GM18507 (cell line): ENCODE measurements at places on chromosomes 12 and 14.

- DNase-seq: no peak
Measured at GRCh38 chr12:29610473-29611170, 113.1 kb upstream of the OVCH1 start.

DNA sequence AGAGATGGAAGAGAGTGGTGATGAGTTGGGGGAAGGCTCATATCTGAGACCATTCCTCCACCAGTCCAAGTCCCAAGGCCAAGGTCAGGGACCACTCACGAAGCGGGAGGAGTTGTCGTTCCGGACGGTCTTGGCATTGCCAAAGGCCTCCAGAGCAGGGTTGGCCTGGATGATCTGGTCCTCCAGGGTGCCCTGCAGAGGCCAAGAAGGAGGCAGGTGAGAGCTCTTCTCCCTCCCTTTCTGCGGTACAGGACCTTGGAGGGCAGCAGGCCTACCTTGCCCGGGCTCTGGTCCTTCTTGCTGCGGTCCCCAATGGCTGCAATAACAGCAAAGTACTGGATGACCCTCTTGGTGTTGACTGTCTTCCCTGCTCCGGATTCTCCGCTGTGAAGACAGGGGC lies 4.0 kb downstream of the MYH7 start:
- DNase-seq: no peak

GRCh38 chr12:26808766-26809476 lies 24.1 kb downstream of the ITPR2 start:
- DNase-seq: no peak

DNA sequence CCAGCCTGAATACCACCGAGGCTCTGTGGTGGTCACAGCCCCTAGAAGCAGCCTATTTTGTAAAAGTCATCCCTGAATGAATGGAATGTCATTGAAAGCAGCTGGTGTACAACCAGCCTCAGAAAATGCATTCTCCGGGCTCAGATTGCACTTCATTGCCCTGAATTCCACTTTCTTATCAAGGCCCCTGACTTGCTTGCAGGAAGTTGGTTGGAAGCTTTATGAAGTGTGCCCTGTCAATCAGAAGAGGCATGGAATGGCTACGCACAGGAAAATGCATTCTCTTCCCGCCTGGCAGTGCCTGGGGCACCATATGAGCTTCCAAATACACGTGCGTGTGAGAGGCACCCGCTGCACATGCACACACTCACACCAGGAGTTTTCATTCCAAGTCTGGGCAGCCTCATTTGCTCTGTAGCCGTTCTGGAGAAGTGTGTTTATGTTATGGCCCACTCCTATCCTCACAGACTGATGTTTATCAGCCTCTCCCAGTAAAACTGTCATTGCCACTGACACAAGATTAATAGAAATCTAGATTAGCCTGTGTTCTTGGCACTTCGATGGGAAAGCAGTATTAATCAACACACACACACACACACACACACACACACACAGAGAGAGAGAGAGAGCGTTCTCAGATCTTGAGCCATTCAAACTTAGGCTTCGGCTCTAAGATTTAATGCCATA lies 63.9 kb downstream of the NUAK1 start:
- DNase-seq: no peak

GRCh38 chr12:104665296-104665695 lies 208.5 kb downstream of the CHST11 start:
- DNase-seq: no peak

DNA sequence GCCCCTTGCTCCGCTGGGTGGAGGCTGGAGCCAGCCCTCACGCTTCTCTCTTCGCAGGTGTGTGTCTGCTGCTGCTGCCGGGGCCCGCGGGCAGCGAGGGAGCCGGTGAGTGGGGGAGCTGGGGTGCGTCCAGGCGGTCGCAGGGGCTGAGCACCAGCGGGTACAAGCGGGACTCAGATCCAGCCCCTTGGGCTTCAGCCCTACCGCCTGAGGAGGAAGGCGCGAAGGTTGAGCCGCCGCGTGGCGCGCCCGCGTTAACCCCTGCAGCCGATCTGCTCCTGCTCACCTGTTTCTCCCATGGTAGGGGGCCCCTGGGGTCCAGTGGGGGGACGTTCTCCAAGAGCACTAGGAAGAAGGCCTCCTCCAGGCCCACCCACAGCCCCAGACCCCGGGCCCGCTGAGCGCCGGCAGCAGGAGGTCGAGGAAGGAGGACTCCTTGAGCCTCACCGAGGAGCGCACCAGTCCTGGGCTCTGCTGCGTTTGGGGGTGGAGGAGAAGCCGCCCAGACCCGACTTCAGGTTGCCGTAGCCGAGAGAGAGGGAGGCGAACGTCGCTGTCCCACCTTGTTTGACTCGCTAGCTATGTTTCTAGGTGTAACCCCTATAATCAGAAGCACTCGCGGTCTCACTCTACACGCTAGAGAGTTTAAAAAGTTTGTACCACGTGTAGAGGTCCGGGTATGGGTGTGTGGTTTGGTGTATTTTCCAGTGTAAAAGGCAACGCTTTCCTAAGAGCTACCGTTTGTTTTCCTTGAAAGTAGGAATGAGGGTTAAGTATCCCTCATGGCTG lies 834 bp downstream of the COCH start:
- DNase-seq: no peak

- no peak for DNase-seq
Measured at GRCh38 chr12:12286441-12286840, 19.6 kb upstream of the LRP6 start.

GRCh38 chr12:114649585-114649984 lies 34.4 kb downstream of the TBX3 start:
- DNase-seq: no peak

- DNase-seq: no peak
Measured at GRCh38 chr12:128204711-128205110, 62.3 kb upstream of the TMEM132C start.

DNA sequence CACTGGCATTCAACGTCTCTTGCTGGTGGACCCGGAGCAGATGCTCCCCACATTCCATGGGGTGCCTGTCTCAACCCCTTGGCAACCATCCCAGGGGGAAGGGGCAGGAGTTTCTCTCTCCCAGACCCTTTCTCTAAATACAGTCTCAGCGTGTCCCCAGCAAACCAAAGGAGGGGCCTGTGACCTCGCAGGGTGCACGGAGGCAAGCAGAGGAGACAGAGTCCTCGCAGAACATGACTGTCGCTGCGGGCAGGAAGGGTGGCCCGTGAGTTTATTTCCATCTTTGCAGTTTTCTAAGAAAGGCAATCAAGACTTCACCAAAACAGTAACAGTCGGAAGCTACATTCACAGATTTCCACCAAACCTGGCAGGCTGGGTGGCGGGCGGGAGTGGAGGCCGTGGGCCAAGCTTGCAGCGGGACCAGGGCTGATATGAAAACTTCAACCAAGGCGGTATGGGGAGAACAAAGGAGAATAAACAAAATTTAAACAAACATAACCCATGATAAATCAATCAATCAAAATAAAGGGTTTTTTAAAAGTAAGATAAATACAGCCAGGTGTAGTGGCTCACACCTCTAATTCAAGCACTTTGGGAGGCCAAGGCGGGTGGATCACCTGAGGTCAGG lies 18.6 kb downstream of the BRF1 start:
- DNase-seq: no peak

DNA sequence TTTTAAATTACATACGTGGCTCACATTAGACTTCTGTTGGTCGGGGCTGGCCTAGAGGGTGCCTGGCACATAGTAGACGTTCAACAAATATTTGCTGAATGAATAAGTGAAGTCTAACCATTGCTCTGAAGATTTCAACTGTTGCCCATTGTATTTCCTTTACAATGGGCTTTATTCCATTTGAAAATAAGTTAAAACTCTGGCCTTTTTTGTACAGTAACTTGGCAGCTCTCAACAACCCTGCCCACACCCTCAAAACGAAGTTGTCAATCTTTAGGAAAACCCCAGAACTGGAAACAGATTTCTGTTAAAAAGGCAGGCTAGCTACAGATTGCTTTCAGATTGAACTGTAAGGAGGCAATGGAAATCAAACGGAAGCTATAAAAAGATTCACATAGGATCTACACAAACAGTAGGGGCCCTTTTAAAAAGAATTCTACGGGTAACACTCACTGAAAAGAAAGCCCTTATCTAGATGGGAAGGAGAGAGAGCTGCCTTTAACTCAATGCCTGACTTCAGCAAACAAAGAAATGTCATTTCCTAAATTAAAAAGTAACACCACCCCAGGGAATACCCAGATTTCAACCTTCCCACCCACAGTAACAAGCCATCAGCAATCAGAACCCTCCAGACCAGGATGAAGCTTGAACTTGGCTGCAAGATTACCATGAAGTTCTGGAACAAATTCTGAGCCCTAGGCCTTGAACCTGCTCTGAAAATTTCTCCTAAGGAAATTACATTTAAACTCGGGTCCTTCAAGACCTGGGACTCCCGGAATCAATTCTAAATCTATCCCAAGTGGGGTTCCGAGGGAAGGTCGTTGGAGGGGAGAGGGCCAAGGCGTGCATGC lies 1.4 kb downstream of the WSB2 start:
- no peak for DNase-seq

DNA sequence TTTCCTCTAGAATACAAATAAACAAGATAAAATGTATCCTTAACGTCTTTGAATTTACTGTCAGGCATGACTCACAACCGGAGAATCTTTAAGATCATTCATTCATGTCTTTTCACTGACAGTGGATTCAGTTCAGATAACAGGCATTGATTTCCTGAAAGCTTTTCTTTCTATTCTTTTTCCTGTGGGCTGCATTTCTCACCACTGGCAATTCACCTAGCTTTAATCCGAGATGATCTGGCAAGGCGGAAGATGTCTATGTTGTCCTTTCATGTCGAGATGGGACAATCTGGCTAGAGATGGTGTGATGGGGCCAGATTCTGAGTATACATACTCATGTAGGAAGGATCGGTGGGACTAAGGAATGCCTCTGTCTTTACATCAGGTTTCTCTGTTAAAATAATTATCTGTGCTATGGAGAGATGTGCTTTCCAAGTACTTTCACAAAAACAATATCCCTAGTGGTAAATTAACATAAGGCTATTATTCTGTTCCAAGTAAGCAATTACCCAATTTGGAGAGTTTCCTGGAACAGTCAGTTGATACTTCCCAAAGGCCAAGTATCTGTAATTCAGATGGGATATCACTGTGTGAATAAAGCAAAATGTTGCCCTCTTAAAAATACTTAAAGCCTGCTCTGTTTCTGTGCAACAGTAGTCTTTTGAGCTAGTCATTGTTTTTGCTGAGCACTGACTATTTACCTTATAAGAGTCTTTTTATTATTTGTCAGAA lies 17.8 kb downstream of the ACSS3 start:
- DNase-seq: no peak

DNA sequence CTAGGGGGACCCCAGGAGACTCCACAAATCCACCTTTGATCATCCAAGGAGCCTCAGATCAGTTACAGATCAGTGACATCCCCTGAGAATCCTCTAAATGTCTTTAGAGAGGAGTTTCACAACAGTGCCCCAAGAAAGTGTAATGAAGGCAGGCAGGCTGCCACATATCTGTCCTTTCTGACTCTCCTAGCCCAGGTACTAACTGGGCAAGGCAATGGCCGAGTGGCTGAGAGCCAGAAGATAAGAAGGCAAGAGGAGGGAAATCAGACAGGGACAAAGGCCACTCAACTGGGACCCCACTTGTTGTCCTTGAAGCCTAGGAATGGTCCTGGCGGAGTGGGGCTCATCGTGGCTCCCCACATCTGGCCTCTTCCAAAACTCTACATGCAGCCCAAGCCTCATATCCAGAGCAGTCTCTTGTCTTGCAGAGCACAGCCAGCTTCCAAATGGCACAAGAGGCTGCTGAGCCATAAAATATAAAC lies 11.6 kb downstream of the ACTN1 start:
- no peak for DNase-seq

GRCh38 chr12:119665164-119665929 lies 2.6 kb upstream of the PRKAB1 start:
- no peak for DNase-seq

- DNase-seq: no peak
Measured at GRCh38 chr12:93242154-93242972, 135.4 kb upstream of the NUDT4 start.

DNA sequence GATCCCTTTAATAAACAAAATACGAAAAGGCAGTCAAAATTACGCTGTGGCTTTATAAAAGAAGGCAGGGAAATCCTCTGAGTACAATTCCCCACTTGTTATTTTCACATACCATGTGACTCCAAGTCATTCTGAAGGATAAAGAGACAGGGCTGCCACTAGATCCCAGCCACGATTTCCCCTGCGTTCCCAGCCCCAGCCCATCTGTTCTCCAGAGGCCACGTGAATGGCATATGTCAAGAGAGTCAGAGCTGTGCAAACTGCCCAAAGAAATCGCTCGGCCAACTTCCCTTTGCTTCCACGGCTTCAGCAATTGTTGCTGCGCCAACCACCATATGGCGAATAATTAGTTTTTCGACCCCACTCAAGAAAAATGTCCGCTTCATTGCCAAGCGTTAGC lies 161.3 kb downstream of the C12orf42 start:
- no peak for DNase-seq

- no peak for DNase-seq
Measured at GRCh38 chr14:74503291-74503937, 9.8 kb downstream of the ISCA2 start.

GRCh38 chr12:119068129-119068856 lies 87.0 kb downstream of the SRRM4 start:
- no peak for DNase-seq

GRCh38 chr12:82383930-82384552 lies 25.7 kb downstream of the METTL25 start:
- DNase-seq: no peak

DNA sequence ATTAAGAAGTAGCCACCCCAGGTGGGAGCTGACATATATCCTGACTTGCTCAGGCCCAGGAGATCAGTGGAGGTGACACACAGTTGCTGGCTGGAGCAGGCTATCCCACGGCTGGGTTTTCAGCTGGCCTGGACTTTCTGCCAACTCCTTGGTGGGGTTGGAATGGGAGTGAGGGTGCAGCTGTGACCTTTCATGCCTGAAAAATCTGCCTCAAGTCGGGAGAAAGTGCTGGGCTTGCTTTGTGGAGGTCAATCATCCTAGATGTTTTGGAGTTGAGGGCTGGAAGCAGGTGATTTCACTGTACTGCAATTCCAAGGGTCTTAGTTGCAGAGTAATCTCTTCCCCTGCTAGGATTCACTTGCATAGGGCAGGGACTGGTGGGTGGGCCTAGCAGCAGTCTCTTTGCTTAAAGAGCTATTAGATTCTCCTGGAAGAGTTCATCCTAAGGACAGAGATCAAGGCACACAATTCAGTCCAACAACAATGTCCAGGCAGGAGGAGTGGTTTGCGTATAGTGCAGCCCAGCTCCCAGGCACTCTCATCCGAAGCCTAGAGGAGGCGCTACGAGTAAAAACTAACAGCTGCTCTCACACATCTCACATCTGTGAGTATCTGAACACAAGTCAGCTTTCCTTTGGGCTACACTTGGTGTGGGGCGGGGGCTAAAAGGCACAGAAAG lies 98.1 kb downstream of the GAS2L3 start:
- no peak for DNase-seq
